ENCODE measurements at places on chromosomes 3 and 15.

GRCh38 chr15:77544162-77544561 is 88.5 kb downstream of the LINGO1 start:
- DNase-seq = no peak

- DNase-seq = no peak
These were observed 113.0 kb downstream of the TAFA4 start for GRCh38 chr3:68819361-68819760.

GRCh38 chr15:57227899-57228298 is 148.4 kb upstream of the CGNL1 start:
- peak; percentile 61 for DNase-seq

- no peak for DNase-seq
These were observed 109.0 kb upstream of the MANF start for GRCh38 chr3:51276046-51276445.

GRCh38 chr15:89335298-89336041 is 846 bp upstream of the POLG start:
- no peak for DNase-seq

DNA sequence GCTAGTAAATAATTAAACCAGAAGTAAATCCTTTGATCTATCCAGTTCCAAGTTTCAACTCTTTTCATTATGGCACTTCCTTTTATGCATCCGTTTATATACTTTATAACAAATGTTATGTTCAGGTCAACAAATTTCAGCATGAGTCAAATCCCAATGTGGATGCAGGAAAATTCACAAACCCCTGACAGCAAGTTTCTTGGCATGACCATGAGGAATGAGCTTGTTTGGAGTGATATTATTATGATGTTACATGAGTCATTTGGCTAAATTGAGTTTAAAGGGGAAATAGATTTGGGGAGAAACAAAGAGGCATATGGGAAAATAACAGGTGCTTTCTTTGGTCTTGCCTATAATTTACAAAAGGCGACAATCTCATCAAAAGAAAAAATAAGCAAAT is 32.1 kb upstream of the KCNMB2 start:
- no peak for DNase-seq

- no peak for DNase-seq
These were observed 31.6 kb upstream of the MCTP2 start for GRCh38 chr15:94199725-94200124.

GRCh38 chr3:129673897-129674797 is 67.7 kb upstream of the PLXND1 start:
- DNase-seq = no peak

DNA sequence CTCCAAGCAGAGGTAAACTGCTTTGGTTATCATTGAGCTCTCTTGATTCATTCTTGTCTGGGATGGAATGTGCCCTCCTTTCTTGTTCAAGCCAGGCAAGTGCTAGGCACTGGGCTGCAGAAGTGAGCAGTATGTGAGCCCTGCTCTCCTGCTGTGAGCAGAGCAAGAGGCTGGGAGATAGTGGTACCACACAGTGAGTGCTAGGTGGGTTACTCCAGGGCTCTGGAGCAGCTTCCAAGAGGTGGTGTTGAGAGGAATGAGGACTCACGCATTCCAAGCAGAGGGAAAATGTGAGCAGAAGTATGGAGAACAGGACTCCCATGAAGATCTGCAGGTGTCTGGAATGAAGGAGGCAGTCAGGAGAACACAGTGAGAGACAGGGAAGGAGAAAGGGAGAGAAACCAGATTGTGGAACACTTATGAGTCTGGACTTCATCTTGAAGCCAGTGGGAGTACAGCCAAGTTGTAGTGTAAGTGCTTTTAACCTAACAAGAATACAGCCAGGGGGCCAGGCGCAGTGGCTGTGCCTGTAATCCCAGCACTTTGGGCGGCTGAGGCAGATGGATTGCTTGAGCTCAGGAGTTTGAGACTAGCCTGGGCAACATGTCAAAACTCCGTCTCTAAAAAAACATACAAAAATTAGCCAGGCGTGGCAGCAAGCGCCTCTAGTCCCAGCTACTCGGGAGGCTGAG is 199.9 kb upstream of the CTDSPL start:
- DNase-seq = no peak

DNA sequence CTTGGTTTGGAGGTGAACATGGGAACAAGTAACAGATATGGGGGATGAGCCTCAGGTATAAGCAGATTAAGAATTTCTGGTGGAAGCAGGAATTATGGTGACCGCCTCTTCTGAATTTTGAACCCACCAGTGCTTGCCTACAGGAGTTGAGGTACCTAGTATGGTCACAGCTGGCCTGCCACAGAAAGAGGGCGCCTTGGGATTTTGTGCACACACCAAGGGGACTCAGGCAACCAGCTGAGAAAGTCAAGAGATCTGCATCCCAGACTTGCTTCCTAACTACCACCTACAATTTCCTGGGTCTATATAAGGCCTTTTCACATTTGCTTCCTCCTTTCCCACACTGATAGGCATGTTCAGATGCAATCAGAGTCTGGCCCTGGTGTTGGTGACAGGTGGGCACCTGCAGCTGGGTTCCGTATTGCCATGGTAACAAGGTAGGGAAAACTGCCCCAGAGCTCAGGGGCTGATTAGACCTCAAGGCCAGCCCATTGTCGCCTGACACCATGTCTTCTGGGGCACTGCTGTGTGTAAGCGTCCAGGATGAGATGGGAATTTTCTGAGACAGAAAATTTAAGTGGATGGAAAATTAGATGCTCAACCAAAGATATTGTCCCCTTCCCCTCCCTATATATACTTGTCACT is 75.9 kb upstream of the RASGRF1 start:
- no peak for DNase-seq

DNA sequence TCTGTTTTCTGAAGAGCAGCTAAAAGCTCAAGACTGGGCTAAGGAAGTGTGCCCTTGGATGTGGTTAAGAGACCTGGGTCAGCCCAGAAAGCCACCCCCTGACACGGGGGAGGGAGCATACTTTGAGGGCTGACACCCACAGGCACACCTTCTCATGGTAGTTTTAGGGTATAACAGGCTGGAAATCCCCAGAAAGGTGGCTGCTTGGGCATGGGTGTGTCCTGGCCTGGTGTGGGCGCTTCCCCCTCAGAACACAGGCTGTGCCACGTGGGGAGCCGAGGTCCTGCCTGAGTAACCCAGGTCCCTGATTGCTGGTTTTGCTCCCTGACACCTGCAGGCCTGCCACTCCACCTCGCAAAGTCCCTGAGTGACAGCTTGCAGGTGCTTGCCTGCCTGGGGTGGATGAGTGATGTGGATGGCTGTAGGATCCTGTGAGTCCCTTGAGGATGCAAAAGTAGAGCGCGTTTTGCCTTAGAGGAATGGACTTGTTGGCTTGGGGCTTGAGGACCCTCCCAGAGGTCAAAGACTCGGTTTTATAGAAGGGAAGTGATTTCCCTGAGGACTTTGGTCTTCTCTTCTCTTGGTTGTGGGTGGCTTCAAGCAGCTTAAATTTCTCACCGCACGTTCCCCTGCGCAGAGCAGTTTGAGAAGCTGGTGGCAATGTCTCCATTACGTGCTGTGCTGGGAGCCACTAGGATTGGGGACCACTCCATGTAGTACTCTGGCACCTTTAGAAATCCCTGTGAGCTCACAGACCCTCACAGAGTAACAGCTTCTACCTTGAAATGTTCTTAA is 94.4 kb downstream of the DNASE1L3 start:
- no peak for DNase-seq

- no peak for DNase-seq
These were observed 53.0 kb downstream of the SETMAR start for GRCh38 chr3:4356220-4356540.

GRCh38 chr3:11323813-11324212 is 51.6 kb downstream of the ATG7 start:
- no peak for DNase-seq

Measured in HFFc6 (cell line).